ENCODE measurements at places on chromosomes 4 and X.
A peak's percentile ranks its signal among the peaks of the same experiment; 100 is the strongest.

- no peak for DNase-seq
These were observed 37.4 kb downstream of the PDLIM5 start for GRCh38 chr4:94489098-94489497.

DNA sequence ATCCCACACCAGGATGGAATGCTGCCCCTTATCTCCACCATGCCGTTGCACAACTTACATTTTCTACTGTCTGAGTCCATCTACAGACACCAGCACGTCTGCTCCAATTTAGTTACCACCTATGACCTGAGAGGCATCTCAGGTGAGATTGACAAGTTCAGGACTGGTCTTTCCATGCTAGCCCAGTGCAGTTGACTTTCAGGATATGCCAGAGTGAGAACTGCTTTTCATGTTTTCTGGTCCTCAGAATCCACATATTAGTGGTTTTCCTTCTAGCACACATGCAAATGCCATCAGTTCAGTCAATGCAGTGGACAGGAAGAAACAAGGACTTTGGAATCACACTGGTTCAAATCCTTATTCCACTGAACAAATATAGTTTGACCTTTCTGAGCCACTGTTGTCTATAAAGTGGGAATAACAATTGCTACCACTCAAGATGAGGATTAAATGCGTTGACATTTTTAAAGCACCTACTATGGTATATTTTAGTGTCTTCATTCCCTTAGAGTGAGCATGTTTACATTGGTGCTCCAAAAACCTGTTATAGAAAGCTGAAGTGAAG is 38.1 kb upstream of the ANXA3 start:
- no peak for DNase-seq

- DNase-seq, result no peak
These were observed 625.9 kb downstream of the PDHA2 start for GRCh38 chr4:96465834-96466233.

- DNase-seq, result no peak
These were observed 138.5 kb downstream of the COL4A6 start for GRCh38 chrX:108299704-108300103.

DNA sequence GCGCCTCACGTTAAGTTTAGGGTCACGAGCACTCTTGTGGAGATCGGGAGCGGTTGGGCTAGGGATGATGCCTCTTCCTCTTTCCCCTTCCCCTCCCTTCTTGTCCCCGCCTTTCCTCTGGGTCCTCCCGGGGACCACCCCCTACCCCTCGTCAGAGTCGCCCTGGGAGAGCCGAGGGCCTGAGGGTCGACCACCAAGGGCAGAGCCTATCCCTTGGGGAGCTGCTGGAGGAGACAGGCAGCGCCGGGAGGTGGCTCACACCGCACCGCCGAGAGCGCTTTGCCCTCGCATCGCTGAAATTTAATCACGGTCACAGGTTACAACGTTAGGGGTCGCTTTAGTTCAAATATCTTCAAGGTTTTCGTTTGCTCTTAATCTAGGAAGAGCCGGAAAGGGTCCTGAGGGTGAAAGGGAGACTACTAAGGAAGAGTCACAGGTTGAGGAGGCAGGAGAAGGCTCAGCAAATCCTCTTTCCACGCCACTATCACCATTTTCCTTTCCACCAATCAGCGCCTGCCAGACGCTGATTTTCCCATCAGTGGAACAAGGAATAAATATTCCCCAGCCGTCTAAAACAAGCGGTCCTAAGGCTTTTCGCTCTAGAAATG is 528 bp upstream of the SNCA start:
- peak; percentile 50 for DNase-seq

- DNase-seq, result no peak
These were observed 46.7 kb downstream of the GPRASP3 start for GRCh38 chrX:102767287-102767686.

DNA sequence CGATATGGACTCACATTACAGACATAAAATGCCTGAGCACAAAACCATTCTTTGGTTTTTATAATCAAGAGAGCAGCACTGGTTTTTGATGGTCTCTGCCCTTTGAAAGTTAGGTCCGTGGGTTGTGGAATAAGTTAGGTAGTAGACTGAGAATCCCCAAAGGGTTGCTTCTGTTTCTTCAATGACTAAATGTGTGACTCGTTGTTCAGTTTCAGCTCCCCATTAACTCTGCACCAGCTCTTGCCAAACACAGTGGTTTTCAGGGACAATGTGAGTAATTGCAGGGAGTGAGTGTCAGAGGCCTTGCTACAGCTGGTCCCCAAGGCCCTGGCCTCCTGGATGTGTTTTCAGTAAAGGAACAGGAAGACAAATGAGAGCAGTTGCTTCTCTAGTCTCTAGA is 24.8 kb downstream of the SMIM20 start:
- DNase-seq, result no peak

GRCh38 chrX:124502166-124502565 is 155.8 kb downstream of the SH2D1A start:
- no peak for DNase-seq

DNA sequence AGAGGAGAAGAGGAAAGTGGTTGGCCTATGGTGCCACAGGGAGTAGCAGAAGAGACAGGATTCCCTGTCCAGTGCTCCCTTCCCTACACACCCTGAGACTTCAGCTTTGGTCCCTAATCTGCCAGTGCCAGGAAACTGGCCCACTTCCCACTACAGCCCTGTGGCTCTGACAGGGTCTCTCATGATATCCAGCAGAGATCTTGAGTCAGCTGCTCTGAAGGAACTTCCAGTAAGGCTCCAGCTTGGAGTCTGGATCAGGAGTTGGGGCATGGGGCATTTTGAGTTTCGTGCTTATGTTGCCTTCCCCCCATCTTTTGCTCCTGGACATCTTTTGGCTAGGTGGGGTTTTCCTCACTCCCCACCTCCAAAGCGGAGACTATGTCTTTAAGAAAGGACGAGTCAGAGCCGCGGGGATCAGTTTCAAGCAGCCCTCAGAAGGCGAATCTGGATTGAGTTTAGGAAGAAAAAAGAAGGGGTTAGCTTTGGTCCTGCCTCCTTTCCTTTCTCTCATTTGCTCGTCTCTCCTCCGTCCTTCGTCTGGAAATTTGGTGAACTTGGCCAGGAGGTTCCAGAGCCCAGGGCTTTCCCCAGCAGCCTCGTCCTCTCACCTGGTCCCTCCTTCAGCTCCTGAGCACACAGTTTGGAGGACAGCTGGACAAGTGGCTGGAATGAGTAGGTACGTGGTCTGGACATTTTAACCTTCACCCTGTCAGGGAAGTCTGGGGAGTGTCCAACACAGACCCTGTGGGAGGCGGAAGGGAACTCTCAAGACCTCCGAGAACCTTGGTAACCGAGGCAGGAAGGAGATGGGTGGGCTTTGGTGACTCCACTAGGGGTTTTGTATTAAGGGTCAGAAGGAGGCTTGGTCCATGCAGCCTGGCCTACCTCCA is 104.4 kb downstream of the RTL5 start:
- DNase-seq, result no peak

DNA sequence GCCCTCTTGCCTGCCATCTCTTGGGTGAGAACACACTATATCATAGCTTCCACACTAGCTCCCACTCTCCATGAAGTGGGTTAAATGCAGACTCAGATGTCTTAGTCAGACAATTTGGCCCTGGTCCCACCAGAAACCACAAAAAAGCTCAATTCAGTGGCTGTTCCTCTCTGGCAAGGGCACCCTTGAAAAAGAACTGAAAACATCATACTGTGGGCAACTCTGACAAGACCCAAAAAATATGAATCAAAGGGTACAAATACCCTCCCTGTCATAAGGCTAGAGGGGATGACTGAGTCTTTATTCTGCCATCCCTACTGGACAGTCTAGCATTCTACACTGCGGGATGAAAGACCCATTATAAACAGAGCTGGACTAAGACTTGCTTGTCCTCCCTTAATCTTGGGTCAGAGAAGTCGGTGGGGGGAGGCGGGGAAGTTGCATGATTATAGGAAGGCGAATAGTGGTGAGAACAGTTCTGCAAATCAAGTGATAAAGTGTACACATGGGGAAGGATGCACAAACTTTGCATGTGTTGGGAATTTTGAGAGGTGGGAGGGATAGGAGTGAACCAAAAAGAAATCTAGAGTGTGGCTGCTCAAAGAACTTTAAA is 172.1 kb downstream of the OPHN1 start:
- no peak for DNase-seq

- no peak for DNase-seq
These were observed 14.1 kb downstream of the SLC10A7 start for GRCh38 chr4:146507632-146508031.

GRCh38 chrX:10620121-10620699 is at the start of gene MID1:
MID1 (minus strand) TSS chrX:10620585; CDS start chrX:10567547, 53,038 bp downstream.
- DNase-seq, result peak; percentile 74

GRCh38 chr4:173821876-173822275 is 291.8 kb upstream of the HAND2 start:
- DNase-seq, result no peak

DNA sequence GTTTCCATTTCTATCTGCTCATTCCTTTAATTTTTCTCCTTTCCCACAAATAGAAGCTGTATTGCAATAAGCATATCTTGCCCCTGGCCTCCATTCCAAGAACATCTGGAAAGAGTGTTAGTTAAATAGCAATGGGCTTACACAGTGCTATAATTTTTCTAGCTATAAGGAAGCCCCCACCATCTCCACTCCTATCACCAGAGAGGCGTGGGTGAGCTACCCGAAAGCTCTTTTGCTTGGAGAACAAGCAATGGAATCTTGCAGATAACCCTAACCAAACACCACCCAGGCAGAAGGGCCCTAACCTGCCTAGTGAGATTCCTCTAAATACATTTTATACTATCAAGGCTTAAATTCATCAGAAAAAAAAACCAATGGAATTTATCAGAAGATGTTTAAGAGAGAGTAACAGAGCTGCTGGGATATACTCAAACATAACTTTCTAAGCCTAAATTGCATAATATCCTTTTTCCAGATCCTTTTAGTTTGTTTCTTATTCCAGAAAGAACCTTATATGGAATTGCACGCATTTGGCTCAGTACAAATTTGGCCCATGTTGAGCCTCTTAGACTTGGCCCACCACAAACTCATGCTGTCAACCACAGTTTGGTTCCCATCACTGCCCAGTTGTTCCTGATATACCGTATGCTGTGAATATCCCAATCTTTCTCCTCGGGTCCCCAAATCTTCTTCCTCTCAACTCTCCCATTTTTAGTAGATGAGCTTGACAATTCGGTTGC is 91.6 kb upstream of the PLAC1 start:
- DNase-seq, result no peak

DNA sequence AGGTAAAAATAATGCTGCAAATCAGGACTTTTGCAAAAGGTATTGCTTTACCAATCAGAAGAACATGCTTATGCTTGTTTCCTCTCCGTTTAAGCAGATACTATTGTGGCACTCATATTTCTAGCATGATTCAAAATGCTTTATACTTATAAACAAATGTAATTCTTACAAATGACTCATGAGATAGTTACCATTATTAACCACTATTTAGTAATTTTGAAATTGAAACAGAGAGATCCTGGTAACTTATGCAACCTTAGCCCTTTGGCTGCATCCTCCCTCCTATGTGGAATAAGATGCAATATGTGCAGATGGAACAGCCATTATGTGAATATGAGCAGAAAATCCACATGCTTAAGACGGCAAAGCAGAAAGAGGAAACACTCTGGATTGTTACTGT is 164.7 kb downstream of the PCDH18 start:
- DNase-seq, result no peak

All from NCI-H1092 treated with DMSO at 0.1 percent for 48 hours (cell line).